ENCODE measurements at places on chromosomes 7 and 10.

GRCh38 chr7:102828286-102828685 lies 79.5 kb downstream of the FAM185A start:
- DNase-seq = no peak

- DNase-seq = peak; percentile 95
Measured at GRCh38 chr10:72322280-72323058, 32.2 kb downstream of the DNAJB12 start.

- no peak for DNase-seq
Measured at GRCh38 chr10:44571701-44572100, 186.8 kb upstream of the CXCL12 start.

GRCh38 chr10:12308736-12309375 lies 40.5 kb upstream of the CAMK1D start:
- DNase-seq = no peak

- DNase-seq = no peak
Measured at GRCh38 chr7:66125052-66125694, 10.5 kb downstream of the CRCP start.

- DNase-seq = no peak
Measured at GRCh38 chr10:65950075-65950474, 975.8 kb upstream of the LRRTM3 start.

DNA sequence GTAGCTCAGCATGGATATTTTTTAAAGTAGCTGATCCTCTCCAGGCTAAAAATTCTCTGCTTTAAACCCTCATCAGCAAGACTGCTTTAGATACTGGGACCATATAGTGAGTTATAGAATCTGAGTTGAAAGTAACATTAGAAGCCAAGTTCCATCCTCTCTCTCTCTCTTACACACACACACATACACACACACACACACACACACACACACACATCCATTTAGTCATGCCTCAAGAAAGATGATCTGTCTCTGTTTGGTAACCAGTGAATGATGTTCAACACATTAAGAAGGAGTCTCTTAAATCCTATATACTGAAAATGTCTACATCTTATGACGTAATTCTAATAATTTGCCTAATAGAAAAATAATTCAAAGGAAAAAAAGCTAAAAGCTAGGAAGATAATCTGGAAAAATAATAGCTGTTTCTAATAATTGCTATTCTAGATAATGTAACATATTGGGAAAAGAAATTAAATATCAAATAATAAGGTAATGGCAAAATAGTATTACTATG lies 16.9 kb upstream of the ATP6V0A4 start:
- no peak for DNase-seq

DNA sequence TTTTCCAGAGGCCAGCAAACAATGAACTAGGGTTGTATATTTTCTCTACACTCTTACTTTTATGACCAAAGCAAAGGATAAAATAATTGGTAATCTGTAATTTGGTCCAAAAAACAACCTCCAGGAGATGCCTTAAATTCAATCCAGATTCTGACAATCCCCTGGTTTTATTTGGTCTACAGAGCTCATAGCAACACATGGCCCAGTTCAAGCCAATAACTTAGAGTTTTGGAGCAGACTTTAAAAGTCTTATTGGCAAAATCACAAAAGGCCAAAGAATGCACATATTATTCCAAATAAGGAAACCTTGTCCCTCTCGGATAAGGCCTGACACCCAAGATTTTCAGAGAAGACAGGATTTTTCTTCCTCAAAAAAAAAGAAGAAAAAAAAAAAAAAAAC lies 51.9 kb downstream of the SORBS1 start:
- DNase-seq = no peak

DNA sequence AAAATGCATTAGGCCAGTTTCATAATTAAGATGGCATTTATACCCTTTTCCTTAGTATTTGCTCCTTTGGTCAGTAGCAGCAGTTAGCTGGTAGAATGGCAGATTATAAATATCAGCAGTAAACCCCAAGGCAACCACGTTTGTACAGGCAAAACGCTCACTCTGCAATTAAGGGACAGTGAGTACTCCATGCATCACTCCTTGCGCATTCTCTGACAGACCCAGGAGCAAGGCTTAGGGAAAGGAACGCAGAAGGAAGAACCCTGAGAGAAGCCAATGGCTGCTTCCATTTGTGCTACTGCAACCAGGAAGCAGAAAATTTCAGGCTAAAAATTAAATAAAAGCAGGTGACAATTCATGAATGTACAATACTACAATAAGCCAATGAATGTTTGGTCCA lies 12.9 kb downstream of the ETV1 start:
- no peak for DNase-seq

GRCh38 chr7:101031082-101031481 lies 11.2 kb downstream of the MUC17 start:
- no peak for DNase-seq

DNA sequence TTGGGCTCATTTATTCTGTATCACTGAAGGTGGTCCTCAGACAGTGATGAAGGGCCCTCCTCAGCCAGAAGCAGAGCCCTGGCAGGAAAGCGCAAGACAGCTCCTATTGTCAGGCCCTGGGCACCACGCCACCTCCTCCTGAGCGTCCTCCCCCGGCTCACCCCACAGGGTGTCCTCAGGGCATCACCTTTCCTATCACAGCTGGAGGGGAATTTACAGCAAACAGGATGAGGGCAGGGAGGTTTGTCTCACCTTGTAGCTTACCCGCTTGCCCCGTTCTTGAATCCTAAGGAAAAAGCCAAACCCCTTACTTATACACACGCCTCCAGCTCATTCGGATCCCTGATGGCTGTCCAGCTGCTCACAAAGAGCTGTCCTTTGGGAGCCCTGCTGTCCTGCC lies 50.2 kb upstream of the LANCL2 start:
- no peak for DNase-seq

DNA sequence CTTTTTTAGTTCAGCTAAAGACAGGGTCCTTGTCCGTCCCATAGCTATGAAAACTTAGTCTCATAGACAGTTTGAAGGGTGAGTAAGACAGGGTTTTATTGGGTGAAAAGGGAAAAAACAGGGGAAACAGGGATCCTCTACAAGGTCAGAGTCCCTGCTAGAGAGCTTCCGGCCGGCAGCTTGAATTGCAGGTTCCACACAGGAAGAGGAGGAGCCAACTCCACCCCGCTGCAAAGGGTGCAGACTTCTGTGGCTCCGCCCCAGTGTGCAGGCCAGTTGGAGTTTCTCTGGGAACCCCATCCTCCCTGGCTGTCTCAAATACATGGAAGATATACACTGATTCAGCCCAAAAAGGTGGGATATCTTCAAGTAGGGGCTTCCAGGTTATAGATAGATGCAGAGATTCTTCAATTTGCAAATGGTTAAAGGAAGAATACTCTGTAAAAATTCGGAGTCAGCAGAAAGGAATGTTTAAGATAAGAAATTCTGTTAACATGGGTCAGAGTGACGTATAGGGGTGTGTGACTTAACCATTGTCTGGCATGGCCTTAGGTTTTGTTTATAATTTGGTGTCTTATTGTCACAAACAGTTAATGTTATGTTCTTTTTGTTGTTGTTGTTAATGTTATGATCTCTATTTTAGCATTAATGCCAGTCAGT lies 34.6 kb upstream of the HECW1 start:
- no peak for DNase-seq

DNA sequence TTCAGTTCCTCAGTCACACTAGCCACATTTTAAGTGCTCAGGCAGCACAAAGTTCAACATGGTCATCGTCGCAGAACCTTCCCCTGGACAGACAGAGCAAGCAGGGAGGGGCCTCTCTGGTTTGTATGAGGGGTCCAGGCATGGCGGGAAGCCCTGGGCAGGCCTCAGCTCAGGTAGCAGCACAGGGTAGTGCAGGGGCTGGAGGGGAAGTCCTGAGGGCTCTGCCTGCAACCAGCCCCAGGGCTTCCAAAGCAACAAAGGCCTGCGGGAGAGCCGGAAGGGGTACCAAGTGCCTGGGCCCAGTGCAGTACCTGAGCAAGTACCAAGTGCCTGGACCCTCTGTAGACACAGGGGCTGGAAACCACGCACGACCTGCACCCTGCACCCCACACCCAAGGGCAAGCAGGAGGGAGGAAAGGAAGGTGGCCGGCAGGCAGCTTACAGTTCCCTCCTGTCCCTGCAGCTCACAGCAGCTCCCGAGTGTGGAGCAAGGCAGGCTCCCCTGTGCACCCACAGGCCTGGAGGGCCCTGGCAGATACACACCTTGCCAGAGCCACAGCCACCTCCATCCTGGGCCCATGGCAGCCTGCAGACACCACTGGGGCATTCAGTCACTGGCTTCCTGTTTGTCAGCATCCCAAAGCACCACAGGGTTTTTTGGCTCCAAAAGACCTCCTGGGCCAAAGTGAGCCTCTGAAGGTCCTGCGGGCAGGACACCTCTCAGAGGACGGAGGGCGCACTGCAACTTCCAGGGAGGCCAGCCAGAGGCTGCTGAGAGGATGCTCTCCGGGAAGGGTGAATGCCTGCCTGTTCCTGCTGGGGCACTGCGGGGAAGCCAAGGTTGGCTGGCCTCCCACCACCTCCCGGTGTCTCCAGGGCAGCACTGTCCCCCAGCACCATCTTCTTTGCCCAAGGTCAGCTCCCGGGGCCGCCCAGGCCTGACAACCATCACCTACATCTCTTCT lies 6.5 kb upstream of the RET start:
- no peak for DNase-seq

DNA sequence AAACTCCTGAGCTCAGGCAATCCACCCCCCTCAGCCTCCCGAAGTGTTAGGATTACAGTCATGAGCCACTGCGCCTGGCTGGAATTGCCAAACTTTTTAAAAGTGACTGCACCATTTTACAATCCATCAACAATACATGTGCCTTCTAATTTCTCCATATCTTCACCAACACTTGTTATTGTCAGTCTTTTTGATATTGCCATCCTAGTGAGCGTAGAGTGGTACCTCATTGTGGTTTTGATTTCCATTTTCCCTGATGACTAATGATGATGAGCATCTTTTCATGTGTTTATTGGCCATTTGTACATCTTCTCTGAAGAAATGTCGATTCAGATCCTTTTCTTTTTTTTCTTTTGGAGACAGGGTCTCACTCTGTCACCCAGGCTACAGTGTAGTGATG lies 21.7 kb upstream of the STRIP2 start:
- DNase-seq = no peak

GRCh38 chr7:39465055-39465929 lies 100.9 kb upstream of the YAE1 start:
- no peak for DNase-seq

- no peak for DNase-seq
Measured at GRCh38 chr7:107609811-107610261, 29.8 kb downstream of the BCAP29 start.

- no peak for DNase-seq
Measured at GRCh38 chr7:130187360-130187759, 17.8 kb downstream of the TMEM209 start.

- no peak for DNase-seq
Measured at GRCh38 chr7:137992550-137993394, 9.1 kb downstream of the CREB3L2 start.

- DNase-seq = no peak
Measured at GRCh38 chr10:27369880-27370279, 129.3 kb upstream of the ACBD5 start.

- no peak for DNase-seq
Measured at GRCh38 chr10:46002916-46003693, 27.3 kb downstream of the NCOA4 start.

DNA sequence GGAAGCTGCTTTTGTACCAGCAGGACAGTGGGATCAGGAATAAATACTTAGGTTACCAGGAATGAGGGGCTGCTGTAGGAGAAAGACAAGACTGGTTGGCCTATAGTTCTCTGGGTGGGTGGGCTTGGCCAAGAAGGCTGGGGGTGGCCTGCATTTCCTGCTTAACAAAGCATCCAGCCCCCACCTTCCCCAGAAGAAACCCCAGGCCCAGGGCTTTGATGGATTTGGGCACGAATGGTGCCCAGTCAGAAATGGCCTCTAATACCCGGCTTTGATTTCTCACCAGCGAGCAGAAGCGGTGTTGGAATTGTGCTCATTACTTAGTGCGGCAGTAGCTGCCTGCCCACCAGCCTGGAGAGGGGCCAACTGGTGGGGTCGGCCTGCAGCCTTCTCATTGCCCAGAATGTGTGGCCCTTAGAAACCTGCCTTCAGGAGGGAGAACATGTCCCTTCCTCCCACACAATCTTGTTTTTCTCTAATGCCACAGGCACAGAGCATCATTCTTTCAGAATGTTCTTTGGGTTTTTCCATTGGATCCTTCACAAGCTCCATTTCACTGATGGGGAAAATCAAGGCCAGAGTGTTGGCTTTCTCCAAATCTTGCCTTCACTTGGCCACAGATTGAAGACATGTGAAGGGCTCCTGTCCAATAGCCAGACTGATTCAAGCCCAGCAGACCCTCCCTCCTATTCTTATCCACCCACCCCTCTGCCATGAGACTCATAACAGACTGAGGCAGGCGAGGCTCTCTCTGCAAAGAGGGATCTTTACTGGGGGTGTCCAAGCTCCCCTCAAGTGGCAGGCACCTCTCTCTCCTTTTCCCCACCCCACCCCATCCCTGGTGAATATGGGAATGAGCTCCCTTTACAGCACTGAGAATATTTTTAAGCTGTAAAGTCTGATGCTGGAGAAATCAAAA lies 2.5 kb downstream of the UNC5B start:
- peak; percentile 9 for DNase-seq

GRCh38 chr7:153188630-153189029 lies 429.1 kb downstream of the ACTR3B start:
- DNase-seq = no peak

GRCh38 chr7:158383665-158384064 lies 204.0 kb downstream of the PTPRN2 start:
- no peak for DNase-seq

- DNase-seq = peak; percentile 55
Measured at GRCh38 chr7:117019786-117020590, 66.7 kb downstream of the ST7 start.

- no peak for DNase-seq
Measured at GRCh38 chr10:124033887-124034218, 59.5 kb downstream of the CHST15 start.

DNA sequence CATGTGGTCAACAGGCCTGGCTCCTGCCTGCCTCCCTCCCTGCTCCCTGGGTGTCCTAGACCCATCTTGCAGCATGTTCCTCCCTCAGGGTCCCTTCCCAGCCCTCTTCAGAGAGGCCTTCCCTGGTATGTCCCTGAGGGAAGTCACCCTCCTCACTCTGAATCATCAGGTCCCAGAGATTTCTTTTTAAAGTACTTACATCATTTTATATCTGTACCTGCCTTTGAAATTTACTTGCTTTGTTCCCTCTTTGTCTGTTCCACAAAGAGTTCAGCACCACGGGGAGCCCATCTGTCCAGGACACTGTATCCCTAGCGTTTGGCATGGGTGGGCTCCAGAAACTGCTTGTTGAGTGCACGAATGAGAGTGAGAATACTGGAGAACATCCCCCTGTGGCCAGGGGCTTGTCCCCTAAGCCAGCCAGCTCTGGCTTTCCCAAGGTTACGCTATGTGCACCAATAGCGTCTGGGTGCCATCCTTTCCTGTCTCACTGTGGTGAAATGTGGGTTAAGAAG lies 50.6 kb upstream of the IGFBP3 start:
- DNase-seq = no peak

DNA sequence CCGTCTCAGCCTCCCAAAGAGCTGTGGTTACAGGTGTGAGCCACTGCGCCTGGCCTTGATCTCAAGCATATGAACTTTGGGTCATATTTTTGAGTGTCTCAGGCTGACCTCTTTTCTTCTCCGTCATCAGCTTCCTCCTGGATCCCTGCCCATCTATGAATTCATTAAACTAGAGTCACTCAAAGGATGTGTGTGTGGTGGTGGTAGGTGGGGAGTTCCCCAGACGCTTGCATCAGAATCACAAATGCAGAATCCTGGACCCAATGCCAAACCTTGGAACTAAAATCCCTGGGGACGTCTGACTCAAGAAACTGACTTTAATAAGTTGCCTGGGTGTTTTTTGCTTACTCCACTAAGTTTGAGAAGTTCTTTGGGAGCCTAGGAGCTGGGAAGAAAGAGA lies 6.7 kb upstream of the CREB5 start:
- DNase-seq = no peak

GRCh38 chr7:92446869-92447344 lies 375 bp upstream of the GATAD1 start:
- no peak for DNase-seq
